ENCODE measurements at places on chromosomes 12 and 14.

GRCh38 chr12:52777566-52777965 lies 421 bp upstream of the KRT76 start:
- no peak for ATAC-seq

DNA sequence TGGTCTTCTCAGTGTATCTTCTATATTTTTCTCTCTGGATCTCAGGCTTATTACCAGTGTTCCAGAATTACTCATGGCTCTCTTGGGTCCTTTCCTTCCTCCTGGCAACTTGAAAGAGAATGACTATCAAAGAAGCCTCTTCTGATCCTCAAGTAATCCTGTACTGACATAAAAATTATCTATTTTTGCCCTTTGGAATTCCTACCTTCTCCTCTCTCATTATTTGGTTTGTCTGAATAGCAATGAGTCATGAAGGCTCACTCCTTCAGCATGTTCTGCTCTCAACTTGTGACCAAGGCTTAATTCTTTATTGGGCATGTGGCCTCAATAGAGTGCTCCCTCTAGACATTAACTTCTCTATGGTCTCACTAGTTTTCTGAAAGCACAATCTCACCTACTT lies 553.6 kb upstream of the ATP2B1 start:
- no peak for ATAC-seq

DNA sequence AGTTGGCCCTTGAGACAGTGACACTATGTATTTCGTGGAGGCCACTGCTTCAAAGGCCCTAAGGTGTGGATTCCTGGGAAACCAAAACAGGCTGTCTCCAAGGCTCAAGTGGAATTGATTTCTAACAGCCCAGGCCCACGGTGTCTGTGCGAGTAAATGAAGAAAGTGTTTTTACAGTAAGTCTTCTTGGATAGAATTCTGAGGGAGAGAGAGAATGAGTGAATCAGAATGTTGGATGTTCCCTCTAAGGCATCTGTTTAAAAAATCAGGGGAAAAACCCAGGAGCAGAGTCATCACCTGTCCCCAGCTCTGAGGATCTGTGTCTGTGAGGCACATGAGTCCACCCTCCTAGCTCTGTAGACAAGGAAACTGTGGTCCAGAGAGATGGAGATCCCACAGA lies 22.3 kb upstream of the BDKRB1 start:
- ATAC-seq, result peak; percentile 45

DNA sequence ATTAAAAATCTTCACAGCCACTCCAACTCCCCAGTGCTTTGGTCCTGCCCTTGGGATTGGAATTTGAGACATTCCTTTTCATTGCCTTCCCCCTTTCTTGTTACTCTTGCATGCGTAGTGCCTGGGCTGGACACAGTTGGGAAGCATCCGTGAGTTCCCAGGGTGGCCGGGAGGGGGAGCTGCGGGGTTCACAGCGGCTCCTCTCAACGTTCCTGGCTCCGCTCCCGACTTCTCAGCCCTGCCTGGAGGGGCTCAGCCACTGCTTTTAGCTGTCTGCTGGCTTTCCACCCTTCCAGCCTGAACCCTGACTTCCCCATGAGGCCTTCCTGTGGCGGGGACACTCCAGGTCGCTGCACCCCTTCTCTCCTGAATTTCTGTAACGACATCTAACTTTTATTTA lies 3.2 kb downstream of the TEX52 start:
- peak; percentile 94 for ATAC-seq

GRCh38 chr14:99907761-99908652 lies 114.8 kb downstream of the EML1 start:
- no peak for ATAC-seq

DNA sequence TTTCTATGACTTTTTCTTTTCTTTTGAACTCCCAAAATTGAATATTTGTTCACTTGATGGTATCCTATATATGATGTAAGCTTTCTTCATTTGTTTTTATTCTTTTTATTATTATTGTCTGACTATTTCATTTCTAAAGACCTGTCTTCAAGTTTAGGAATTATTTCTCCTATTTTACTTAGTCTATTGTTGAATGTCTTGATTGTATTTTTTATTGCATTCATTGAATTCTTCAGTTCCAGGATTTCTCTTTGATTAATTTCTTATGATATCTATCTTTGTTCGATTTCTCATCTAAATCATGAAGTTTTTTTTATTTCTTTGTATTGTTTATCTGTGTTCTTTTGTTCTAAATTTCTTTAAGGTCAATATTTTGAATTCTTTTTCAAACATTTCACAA lies 238.8 kb downstream of the TTC6 start:
- no peak for ATAC-seq
